ENCODE measurements at places on chromosomes 12 and 14.

DNA sequence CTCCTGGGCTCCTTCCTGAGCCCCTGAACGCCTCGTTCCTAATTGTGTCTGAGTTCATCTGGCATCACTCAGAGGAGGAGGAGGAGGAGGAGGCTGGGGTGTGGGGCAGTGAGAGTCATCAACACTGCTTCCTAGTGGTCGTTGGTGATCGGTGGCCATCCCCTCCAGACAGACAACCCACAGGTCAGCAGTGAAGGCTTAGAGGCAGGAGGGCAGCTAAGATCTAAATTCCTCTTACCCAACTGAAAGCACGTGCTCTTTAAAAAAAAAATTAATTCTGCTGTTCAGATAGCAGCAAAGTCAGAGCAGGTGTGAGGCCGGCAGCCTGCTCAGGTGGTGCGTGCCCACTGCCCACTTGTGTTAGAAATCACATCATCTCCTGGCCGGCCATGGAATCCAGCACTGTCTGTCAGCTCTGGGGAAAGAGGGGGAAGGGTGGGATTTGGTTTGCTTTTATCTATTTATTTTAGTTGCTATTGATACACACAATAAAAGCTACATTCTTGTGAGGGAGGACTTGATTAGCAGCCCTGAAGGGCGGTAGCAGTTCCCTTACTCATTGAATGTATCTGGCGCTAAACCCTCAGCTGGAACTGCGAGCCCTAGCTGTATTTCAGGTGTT is 46.6 kb downstream of the PPP2R5C start:
- DNase-seq: peak; percentile 37

GRCh38 chr12:91332302-91332701 is 149.7 kb upstream of the DCN start:
- no peak for DNase-seq

- DNase-seq: no peak
Observed at GRCh38 chr14:72717220-72717619, 176.7 kb downstream of the DPF3 start.

- DNase-seq: no peak
Observed at GRCh38 chr12:93704122-93704521, 26.9 kb downstream of the CRADD start.

GRCh38 chr12:19856389-19856788 is 417.1 kb downstream of the AEBP2 start:
- no peak for DNase-seq

- DNase-seq: no peak
Observed at GRCh38 chr14:94523265-94523664, 14.0 kb upstream of the SERPINA12 start.

- DNase-seq: no peak
Observed at GRCh38 chr12:112117685-112118084, 7.7 kb upstream of the TRAFD1 start.

Data from neural crest cell (in vitro differentiated cells).